ENCODE measurements at places on chromosomes 2 and 18.
A peak's percentile ranks its signal among the peaks of the same experiment; 100 is the strongest.

DNA sequence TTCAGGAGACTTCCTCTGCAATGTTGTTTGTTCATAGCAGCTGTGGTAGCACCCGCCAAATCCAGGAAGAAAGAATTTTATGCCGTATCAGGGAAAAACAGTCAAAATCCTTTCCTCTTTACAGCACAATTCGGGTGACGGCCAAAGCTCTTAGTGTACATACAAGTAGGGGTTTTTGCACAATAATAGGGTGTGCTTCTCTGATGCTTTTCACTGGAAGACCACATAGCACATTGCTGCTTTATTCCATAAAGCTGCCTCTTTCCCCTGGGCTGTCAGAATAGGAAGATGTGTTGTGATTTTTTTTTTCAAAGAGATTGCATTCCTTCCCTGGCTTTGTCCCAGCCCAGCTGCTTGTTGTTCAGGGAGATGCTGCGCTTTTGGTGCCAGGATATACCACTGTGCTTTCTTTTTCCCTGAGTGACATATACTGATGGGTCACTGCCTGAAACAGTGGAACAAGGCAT is 27.2 kb upstream of the LANCL1 start:
- H3K27ac ChIP-seq = no peak overlapping the region
- 0 out of 2 replicates have a peak overlapping the region, but pooled peaks have one; percentile 71 for H3K4me3 ChIP-seq
- H3K36me3 ChIP-seq = no peaks in the 10 kb centered on the region
- peaks cover 5% of the 10 kb centered on the region for H3K27me3 ChIP-seq
- peaks cover 9% of the 10 kb centered on the region for H3K4me1 ChIP-seq
- no peak for DNase-seq

GRCh38 chr2:163667064-163667887 is 68.5 kb downstream of the FIGN start:
- H3K4me3 ChIP-seq = peak overlapping the region; percentile 28
- H3K27me3 ChIP-seq = no peaks in the 10 kb centered on the region
- H3K36me3 ChIP-seq = no peaks in the 10 kb centered on the region
- peak overlapping the region; percentile 65 for H3K27ac ChIP-seq
- DNase-seq = peak; percentile 67

- no peaks in the 10 kb centered on the region for H3K4me1 ChIP-seq
- H3K27ac ChIP-seq = no peak overlapping the region
- DNase-seq = no peak
- peaks cover 7% of the 10 kb centered on the region for H3K36me3 ChIP-seq
- H3K4me3 ChIP-seq = no peak overlapping the region
Observed at GRCh38 chr2:241984658-241985057, 115.1 kb downstream of the RTP5 start.

DNA sequence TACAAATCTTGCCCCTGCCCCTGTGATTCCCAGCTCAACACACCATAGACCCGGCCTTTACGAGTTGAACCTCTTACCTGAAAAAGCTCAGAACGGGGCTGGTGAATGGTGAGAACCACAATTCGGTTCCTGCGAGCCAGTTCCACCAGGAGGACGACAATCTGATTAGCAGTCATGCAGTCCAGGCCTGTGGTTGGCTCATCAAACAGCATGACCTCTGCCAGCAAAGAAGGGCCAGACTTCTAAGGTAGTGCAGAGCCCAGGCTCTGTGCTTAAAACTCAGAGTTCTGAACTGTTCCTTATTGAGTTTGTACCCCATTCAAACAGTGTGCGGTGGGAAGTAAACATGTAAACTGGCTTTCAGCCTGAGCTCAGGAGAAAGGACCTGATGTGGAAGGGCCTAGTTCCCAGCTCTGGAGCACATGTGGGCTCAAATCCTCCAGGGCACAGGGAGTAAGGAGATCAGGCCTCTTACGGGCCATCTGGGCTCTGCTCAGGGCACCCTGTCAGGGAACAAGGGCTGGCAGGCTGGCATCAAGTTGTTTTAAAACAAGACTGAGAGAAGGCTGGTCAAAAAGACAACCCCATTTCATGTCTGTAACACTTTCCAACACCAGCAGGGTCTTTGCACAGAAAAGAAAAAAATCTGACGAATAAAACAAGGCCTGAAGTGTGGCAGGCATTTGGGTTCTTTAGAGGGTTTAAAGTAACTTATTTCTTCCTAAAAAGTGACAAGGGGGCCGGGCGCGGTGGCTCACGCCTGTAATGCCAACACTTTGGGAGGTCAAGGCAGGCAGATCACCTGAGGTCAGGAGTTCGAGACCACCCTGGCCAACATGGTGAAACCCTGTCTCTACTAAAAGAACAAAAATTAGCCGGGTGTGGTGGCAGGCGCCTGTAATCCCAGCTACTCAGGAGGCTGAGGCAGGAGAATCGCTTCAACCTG is 12.1 kb downstream of the ABCG5 start:
- H3K4me3 ChIP-seq = no peak overlapping the region
- no peaks in the 10 kb centered on the region for H3K36me3 ChIP-seq
- no peaks in the 10 kb centered on the region for H3K4me1 ChIP-seq
- H3K27me3 ChIP-seq = peaks cover 49% of the 10 kb centered on the region
- H3K27ac ChIP-seq = no peak overlapping the region
- DNase-seq = no peak

GRCh38 chr2:74415762-74416395 is 5.5 kb downstream of the C2orf81 start:
- H3K27ac ChIP-seq = no peak overlapping the region
- no peaks in the 10 kb centered on the region for H3K27me3 ChIP-seq

GRCh38 chr18:67966224-67966623 is 449.7 kb upstream of the DSEL start:
- H3K27ac ChIP-seq = no peak overlapping the region
- no peaks in the 10 kb centered on the region for H3K36me3 ChIP-seq
- H3K27me3 ChIP-seq = no peaks in the 10 kb centered on the region
- no peak overlapping the region for H3K4me3 ChIP-seq

DNA sequence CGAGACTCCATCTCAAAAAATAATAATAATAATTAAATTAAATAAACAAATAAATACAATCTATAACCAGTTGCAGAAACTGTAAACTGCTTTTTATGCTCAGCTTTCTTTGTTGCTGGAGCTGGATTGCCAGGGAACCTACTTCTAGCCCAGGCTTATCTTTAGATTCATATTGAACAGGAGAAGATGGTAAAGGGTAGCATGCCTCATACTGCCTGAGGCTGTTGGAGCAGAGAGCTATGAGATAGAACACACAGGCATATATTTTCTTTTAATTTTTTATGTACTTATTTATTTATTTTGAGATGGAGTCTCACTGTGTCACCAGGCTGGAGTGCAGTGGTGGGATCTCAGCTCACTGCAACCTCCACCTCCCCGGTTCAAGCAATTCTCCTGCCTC is 28.7 kb upstream of the EML4 start:
- H3K36me3 ChIP-seq = no peaks in the 10 kb centered on the region
- H3K4me3 ChIP-seq = peak overlapping the region; percentile 88
- peaks cover 70% of the 10 kb centered on the region for H3K4me1 ChIP-seq
- DNase-seq = no peak
- H3K27me3 ChIP-seq = no peaks in the 10 kb centered on the region
- H3K27ac ChIP-seq = peak overlapping the region; percentile 91

DNA sequence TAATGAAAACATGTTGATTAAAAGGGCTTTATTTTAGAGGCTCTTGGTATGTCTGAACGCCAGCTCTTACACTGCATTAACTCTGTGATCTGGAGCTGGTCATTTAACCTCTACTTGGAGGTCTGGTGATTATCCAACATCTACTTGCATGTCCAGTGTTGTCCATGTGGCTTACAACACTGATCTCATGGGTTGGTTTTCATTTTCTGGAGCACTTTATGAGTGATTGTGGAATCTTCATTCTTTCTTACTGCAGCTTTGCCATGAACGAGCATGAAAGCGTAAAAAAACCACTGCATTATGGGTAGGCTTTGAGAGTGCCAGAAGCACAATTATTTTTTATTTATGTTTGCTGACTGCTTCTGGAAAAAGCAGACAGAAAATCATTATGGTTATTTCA is 4.8 kb downstream of the CCDC195 start:
- peaks cover 21% of the 10 kb centered on the region for H3K27me3 ChIP-seq
- H3K36me3 ChIP-seq = no peaks in the 10 kb centered on the region
- DNase-seq = no peak

DNA sequence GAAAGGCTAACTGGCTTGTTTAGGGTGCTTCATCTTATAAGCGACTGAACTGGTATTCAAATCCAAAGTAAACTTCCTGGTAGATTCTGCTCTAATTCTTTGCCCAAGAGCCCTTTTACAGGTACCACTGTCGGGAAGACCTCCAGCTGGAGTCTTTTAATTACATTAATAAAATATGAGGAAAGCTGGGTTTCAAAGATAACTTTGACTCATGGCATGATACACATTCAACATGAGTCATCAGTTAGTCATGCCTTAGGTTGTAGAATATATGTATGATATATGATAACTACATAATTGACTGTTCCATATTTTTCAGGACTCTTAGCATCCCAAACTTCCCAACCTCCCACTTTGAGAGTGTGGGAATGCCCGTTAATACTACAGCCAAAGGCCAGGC is 32.3 kb downstream of the ZCCHC2 start:
- H3K27ac ChIP-seq = no peak overlapping the region
- peak; percentile 30 for DNase-seq
- H3K4me3 ChIP-seq = no peak overlapping the region

DNA sequence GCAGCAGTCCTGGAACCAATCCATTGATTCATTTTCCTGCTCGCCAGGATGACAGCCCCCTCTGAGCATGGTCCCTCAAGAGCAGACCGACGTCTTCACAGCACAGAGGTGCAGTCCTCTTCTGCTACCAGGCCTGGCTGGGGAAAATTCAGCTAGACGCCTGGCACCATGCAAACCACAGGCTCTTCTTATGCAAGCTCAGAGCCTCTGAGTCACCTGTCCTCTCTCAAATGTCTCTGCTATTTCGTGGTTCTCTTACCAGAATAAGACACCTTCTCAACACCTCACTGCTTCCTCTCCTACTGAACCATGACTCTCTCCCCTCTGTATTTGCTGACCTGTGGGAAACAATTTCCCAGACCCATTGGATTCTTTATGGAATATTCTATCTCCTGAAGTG is 79.8 kb upstream of the CYRIA start:
- no peak overlapping the region for H3K27ac ChIP-seq
- H3K36me3 ChIP-seq = no peaks in the 10 kb centered on the region
- H3K27me3 ChIP-seq = no peaks in the 10 kb centered on the region
- no peaks in the 10 kb centered on the region for H3K4me1 ChIP-seq
- H3K4me3 ChIP-seq = no peak overlapping the region
- DNase-seq = no peak

- H3K27ac ChIP-seq = no peak overlapping the region
- H3K4me1 ChIP-seq = peaks cover 85% of the 10 kb centered on the region
- peaks cover 5% of the 10 kb centered on the region for H3K27me3 ChIP-seq
- H3K36me3 ChIP-seq = peaks cover 4% of the 10 kb centered on the region
- no peak for DNase-seq
Observed at GRCh38 chr2:55150834-55151233, 81.3 kb downstream of the CLHC1 start.

DNA sequence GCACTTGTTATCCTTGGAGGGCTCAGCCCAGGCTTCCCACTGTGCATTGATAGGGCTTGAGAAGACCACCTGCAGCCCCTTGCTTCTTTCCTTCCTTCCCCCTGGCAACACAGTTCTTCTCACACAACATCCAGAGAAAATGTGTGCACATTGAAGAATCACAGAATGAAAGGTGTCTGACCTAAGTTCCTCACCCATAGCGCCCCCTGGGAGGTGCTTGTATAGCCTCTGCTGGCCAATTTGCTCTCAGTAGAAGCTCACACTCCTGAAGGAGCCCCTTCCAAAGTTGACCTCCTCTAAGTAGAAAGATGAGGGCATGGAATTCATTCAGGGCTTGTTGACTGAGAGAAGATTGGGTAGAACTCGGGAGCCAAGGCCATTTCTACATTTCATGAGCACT is 758.4 kb upstream of the KLHL29 start:
- H3K4me1 ChIP-seq = no peaks in the 10 kb centered on the region
- H3K27me3 ChIP-seq = no peaks in the 10 kb centered on the region
- peaks cover 2% of the 10 kb centered on the region for H3K36me3 ChIP-seq

DNA sequence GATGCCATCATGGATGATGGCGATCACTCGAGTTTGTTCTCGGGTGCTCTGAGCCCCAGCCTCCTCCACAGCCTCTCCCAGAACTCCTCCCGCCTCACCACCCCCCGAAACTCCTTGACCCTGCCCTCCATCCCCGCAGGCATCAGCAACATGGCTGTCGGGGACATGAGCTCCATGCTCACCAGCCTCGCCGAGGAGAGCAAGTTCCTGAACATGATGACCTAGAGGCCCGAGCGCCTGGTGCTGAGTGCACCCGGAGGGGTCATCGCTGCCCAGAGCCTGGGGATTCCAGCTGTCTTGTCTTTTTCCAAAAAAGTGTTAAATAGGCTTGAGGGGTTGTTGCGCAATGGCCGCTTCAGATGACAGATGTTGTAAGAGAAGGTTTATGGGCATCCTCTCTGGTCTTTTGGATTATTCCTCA is 254.8 kb downstream of the GLI2 start:
- no peak for DNase-seq
- H3K27ac ChIP-seq = no peak overlapping the region
- peaks cover 15% of the 10 kb centered on the region for H3K4me1 ChIP-seq

DNA sequence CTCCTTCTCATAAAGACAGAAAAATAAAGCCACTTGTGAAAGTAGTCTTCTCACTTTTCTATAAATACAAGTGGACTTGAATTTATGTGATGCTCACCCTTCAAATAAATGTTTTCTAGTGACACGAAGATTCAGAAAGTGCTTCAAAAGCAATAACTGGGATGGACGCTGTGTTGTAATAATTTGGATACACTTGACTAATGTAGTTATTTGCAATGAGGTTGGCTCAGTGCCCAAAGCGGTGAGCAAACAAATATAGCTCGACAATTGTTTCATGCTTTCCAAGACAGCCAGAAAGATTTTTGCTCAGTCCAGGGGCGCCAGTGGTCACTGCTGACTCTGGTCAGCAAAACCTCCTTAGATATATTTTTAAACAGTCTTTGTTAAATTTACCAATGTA is 278.6 kb upstream of the KLHL14 start:
- DNase-seq = no peak
- no peaks in the 10 kb centered on the region for H3K36me3 ChIP-seq
- H3K4me1 ChIP-seq = no peaks in the 10 kb centered on the region
- no peak overlapping the region for H3K4me3 ChIP-seq
- H3K27ac ChIP-seq = no peak overlapping the region
- no peaks in the 10 kb centered on the region for H3K27me3 ChIP-seq

DNA sequence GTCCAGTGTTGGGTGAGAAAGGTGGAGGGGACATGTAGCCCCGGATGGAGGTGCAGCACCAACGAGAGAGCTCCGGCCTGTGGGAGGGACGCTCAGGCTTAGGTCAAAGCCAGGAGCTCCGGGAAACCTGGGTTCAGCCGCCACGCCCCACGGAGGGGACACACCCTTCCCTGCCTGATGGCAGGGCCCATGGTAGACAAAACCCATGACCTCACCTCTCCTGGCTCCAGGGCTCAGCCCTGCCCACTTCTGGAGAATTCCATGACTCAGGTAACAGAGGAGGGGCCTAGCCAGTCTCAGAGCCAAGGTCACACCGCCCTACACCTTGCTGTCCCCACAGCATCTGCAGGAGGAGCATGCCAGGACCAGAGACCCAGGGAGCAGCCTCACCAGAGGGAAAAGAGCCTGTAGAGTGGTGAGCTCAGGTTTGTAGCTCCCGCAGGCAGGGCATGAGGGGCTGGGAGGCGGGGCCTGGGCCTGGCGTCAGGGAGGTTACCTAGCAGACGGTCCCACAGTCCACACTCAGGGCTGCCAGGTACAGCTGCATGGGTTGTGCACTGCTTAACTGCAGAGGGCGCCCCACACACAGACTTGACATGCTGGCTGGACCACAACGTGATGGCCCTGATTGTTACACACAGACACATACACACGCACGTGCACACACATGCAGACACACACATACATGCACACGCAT is 70.8 kb upstream of the SMAD7 start:
- no peaks in the 10 kb centered on the region for H3K36me3 ChIP-seq
- no peak overlapping the region for H3K4me3 ChIP-seq
- peaks cover 2% of the 10 kb centered on the region for H3K27me3 ChIP-seq
- peaks cover 16% of the 10 kb centered on the region for H3K4me1 ChIP-seq
- H3K27ac ChIP-seq = no peak overlapping the region

Measured in HFFc6 (cell line).